CD4-positive, CD25-positive, alpha-beta regulatory T cell (primary cell): ENCODE measurements at places on chromosomes 13 and 19. TPM values are rescaled to one million over a fixed set of nuclear protein-coding genes. Genes with fewer than 3 reads are reported as not detected.

Gene KIR2DL4
- not detected for total RNA-seq

Gene IQCN
- 26.5 TPM for total RNA-seq

Gene MEDAG
- total RNA-seq, result not detected

Gene KLK15
- not detected for total RNA-seq

Gene ICAM5
- 0.20 TPM for total RNA-seq

Gene RFPL4A
- not detected for total RNA-seq

Gene TMEM259
- total RNA-seq, result 339 TPM

Gene UPK1A
- not detected for total RNA-seq

Gene ZIC2
- total RNA-seq, result not detected

Gene ZNF541
- 0.52 TPM for total RNA-seq

Gene ZNF558
- total RNA-seq, result 22.9 TPM

Gene MCEMP1
- 0.59 TPM for total RNA-seq

Gene FFAR3
- 1.7 TPM for total RNA-seq

Gene ASF1B
- 4.6 TPM for total RNA-seq

Gene MEIOSIN
- total RNA-seq, result not detected

Gene TEKTIP1
- 10.9 TPM for total RNA-seq

Gene WDR87
- not detected for total RNA-seq

Gene SHISA2
- total RNA-seq, result 1.7 TPM

Gene TNFSF13B
- 5.4 TPM for total RNA-seq

Gene PGLYRP1
- not detected for total RNA-seq
